MM.1S (cell line): ENCODE measurements at places on chromosomes 6 and 20.

GRCh38 chr6:139337001-139337400, 37.4 kb downstream of the CITED2 start:
- no peak for DNase-seq

- no peak for DNase-seq
Observed at GRCh38 chr6:99114769-99115406, 167.1 kb upstream of the FBXL4 start.

GRCh38 chr6:34514593-34515472, 41.3 kb downstream of the SPDEF start:
- no peak for DNase-seq

GRCh38 chr20:44960103-44960852, at the start of gene TOMM34:
TSS of gene TOMM34 (minus strand) at chr20:44960397. CDS start at chr20:44960333, 64 bp downstream.
- peak; percentile 97 for DNase-seq

DNA sequence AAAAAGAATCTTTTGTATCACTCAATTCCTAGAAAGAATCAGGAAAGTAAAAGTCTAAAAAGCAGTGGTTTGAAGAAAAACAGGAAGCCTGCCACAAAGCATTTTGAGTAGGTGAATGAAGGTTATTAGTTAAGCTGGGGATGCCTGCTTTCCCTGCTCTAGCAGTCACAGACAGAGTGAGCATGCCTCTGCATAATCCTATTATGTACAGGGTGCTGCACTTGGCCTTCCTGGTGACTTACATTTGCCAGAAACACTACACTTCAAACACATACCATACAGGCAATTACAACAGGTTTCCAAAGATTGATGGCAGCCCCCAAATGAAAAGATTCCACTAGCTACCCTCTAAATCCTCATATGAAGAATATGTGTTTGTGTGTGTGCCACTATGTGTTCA, 130.8 kb downstream of the TPBG start:
- no peak for DNase-seq

GRCh38 chr20:32019563-32020463, 9.6 kb downstream of the CCM2L start:
- DNase-seq, result no peak

- no peak for DNase-seq
Observed at GRCh38 chr6:10740061-10740460, 7.5 kb upstream of the TMEM14B start.

DNA sequence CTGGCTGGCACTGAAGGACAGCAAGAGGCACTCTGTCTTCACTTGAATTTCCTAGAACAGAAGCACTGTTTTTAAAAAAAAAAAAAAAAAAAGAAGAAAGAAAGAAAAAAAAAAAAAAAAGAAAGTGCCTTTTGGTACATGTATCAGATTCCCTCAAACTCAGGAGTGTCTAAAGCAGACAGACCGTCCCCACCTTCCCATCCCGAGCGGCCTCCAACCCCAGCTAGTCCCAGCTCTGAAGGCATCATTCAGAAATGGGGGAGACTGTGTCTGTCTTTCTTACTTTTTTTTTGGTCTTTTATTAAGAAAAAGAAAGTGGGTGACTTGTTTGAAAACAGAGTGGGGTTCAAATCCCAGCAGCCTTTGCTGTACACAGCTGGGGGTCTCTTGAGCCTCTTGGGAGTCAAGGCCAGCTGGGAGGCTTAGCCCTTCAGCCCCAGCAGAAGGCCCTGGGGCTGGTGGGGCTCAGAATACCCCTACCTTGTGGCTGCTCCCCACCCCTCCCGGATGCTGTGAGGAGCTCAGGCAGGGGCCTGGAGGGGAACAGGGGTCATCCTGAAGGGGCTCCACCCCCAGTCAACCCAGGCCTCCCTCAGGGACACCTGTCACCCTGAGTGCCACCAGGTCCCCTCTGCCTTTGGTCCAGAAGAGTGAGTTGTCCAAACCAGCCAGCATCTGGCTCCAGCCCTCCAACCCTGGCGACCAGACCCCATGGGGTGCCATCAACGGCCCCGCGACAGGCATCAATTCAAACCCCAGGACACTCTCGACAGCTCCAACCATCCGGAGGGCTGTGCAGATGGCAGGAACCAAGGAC, 128.3 kb downstream of the TAF4 start:
- DNase-seq, result no peak

DNA sequence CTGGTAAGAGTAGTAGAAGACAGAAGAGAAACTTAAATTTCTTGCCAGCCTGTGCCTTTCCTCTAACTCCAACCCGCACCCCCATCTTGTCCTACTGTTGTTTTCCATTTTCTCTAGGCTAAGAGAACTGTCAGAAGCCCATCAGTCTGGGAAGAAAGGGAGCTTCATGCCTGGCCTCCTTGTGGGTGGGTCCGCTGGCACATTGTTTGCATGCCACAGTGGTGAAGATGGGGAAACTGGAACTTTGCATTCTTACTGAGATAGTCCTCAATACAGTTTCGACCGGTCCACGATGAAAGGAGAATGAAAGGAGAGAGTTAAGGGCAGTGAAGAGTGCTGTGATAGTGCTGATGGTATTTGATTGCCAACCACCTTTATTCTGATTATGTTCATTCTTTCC, 103.1 kb downstream of the TCP11 start:
- DNase-seq, result no peak

- DNase-seq, result no peak
Observed at GRCh38 chr6:43724914-43725642, 37.5 kb upstream of the MRPS18A start.

DNA sequence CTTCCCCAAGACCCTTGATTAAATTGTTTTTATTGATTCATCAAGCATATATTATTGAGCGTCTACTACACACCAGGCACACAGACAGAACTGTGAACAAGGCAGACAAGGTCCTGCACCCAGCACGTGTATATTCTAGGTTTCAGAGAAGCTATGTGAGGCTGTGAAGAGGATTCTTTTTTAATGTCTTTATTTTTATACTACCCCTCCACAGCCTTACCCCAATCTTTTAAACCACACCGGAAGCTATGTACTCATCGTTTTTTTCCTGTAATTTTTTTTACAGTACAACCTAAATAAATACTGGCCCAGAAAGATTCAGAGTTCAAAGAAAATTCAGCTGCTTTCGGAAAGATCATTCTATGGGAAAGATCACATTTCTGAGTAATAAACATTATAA, 10.0 kb downstream of the SGK1 start:
- no peak for DNase-seq

DNA sequence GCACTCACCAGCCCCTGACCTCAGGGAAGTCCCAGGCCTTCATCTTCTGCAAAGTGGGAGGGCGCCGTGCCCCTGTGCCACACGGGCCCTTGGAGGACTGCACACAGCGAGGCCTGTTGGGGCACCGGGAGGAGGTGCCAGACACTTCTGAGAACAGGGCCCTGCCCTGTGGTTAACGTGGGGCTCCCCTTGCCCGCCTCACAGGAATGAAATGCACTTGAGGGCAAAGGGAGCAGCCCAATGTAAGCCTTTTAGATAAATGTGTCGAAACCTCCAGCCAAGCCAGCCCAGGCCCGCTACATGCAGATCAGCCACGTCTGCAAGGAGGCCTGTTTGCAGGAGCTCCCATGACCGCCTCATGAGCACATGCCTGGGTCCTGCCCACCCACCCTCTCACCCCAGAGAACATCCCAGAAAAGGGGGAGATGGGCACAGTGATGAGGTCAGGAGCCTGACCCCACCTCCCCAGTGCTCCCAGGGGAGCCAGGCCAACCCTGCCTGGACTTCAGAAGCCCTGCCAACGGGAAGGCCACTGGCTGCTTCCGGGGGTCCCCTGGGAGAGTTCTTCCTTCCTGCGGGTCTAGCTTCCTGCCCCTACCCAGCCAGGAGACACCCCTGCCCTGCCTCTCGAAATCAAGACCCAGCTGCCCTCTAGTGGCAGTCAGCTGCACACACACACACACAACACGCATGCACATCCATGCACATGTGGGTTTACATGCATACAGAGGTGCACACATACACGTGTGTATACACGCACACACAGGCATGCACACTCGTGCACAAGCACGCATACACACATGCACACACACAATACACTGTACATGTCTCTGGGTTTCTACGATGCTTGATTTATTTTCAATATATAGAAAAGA, 178.7 kb downstream of the TAF4 start:
- DNase-seq, result peak; percentile 30
